GM23338 (cell line): ENCODE measurements at places on chromosomes 6 and 20.

DNA sequence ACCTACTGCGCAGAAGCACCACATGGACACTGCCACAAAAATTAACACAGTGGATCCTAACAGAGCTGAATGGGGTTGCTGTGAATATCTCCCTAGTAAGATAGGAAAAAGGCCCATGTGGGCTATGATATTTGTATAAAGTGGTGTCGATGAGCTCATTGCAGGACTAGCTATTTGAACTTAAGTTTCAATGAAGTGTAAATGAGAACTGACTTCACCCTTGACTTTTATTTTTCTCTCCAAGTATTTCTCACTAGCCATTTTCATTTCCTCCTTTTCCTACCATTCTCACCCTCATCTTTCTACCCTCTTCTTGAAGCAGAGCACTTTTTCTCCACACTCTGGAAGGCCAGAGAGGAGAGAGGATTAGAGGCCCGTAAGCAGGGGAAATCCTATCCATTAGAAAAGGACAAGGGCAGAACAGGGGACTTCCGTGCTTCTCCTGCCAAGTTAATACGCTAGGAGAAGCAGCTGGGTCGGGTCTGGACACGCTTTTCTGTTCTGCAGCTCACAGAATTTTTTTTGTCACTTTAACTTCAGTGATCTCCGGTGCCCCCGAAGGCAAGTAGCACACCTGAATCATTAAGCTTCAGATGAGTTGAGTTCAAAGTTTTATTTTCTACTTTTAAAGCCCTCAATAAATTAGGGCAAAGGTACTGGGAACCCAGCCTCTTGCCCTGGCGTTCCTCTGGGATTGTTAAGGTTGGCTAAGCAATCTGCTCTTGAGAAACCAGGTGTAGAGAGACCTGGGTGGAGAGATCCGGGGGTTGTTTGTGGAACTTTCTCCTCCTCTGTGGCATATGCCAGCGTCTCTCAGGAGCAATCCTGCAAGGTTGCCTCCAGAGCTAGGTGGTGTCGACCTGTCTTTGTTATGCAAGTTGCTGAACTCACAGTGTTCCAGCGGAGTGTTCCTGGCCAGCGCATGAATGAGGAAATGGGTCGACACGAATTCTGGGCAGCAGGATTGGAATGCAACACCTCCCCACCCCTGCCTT is 56.2 kb upstream of the ARID1B start:
- peak; percentile 88 for DNase-seq

- DNase-seq, result no peak
Measured at GRCh38 chr6:32129297-32130088, 595 bp downstream of the FKBPL start.

DNA sequence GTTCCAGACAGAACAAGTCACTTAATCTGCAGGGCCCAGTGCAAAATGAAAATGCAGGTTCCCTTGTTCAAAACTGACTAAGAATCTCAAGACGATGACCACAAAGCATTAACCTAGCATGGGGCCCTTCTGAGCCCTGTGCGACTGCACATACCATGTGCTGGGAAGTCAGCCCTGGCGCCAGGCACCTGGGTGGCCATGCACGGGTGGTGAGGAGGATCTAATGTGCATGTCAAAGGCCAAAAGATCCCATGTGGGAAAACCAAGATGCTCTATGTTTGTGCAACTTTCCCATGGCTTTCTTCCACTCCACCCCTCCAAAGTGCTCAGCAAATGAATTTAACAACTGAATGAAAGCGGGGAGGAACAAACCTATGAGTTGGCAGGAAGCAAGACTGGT is 33.5 kb upstream of the NXT1 start:
- no peak for DNase-seq

DNA sequence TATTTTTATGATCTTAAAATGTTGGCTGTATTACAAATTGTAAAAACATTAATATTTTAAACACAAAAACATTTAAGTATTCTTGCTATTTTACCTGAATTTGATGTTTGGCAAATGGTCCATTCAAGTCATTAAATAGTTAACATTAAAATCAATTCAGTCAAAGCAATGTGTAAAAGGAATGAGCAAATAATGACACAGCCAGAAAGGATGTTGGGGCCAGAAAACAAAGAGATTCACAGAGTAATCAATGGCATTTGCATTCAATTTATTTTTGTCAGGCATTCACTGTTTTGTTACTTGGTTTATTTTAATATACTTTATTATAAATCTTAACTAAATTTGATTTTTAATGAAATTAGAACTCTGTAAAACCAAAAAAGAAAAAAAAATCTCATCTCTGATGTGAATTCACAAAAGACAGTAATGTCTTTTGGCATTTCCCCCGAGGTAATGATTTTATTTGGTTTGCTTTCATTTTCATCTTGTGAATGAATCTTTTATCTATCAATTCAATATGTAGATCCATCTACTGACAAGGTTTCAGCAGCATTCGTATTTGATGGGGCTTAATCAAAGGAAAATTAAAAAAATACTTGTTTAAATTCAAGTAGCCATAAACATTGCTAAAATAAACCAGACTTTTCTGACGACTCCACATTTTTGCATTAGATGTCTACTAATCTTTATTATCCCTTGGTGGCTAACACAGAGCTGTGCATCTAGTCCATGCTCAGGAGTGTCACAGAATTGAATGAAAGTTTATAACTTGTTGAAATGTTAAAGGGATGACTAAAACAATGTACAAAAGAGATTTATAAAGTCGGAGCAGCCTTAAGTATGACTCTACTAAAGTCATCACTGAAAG is 866.7 kb upstream of the GJE1 start:
- peak; percentile 13 for DNase-seq

GRCh38 chr20:48703511-48704219 is 124.1 kb downstream of the PREX1 start:
- no peak for DNase-seq

- DNase-seq, result peak; percentile 97
Measured at GRCh38 chr6:159042003-159042825, 2.6 kb downstream of the TAGAP start.

- DNase-seq, result no peak
Measured at GRCh38 chr6:218153-219018, 73.9 kb upstream of the DUSP22 start.

DNA sequence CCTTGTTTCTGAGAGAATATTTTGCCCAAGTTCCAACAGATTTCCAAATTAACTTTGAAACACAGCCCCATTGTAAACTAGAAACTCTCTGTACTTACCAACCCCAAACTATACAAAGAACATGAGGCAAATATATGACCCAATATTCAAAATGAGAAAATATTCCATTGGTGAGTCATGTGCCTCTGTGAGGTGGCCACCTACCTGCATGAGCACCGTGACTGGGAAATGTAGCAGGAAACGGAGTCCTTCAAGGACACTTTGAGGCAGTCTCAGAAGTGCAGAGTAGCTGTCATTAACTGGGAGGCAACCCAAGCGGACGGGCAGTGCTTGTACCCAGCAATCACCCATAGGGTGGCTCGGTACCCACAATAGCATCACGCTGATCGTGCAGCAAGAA is 335.5 kb upstream of the NOX3 start:
- DNase-seq, result no peak

- DNase-seq, result no peak
Measured at GRCh38 chr6:130624046-130624445, 203.2 kb upstream of the SMLR1 start.

DNA sequence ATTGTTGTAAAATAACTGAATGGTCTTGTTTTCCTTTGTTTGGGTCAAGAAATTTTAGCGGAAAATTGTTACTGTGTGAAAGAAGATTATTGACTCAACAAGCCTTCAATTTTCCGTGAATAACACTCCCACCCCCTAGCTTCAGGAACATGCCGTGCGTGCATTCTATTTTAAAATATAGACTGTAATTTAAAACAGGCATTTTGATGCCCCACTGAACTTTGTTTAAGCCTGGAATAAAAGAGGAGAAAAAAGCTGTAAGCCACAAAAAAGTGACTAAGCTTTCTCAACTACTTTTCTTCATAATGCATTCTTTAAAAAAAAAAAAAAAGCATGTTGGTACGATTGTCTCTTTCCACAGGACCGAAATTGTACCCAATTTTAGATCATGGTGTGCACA is 166.0 kb downstream of the ARID1B start:
- no peak for DNase-seq

GRCh38 chr6:3509336-3509735 is 52.5 kb upstream of the SLC22A23 start:
- DNase-seq, result no peak

GRCh38 chr6:1379017-1379787 is 10.2 kb upstream of the FOXF2 start:
- DNase-seq, result no peak

DNA sequence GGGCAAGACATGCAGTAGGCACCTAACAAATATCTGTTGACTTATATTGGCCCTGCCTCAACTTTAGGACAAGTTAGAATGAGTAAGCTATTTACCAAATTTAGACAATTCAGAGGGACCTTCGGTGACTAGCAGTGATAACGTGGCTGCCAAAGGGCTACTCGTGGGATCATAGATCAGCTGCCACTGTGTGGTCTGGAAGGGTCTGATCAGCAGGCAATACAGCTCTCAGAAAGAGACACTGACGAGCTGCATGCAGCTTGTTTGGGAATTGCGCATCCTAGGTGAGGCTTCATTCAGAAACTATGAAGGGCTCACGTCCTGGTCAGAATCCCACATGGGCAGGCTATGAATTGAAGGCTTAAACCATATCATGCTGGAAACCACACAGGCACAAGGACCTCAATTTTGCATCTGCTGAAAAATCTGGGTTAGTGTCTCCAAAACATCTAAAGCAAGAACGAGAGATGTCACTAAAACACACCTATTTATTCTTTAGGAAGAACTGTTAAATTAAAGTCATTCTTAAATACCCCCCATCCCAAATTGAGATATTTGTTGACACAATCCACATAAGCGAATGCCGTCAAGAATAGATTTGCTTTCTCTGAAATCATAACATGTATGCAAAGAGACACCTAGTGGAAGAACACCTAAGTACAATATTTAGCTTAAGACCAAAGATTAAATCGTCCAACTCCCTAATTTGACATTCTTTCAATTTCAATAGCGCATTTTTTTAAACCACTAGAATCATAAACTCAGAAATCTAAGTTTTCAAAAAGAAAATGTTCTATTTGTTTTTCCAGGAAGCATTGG is 79.6 kb downstream of the IPCEF1 start:
- peak; percentile 33 for DNase-seq

DNA sequence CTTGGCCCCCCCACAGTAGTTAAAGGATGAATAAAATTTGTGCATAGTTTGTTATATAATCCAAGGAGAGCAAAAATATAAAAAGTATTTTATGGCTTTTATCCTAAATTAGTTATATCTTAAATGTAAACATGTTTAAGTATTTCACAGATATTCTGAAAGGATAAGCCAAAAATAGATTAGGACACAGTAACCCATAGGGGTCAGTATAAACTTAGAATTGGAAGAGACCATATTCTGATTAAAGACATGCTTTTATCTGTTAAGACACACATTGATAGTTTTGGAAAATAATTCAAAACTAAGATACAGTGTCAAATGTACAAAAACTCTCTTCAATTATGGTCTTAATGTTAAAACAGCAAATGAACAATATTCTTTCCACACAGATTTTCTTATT is 4.5 kb upstream of the SERINC1 start:
- peak; percentile 67 for DNase-seq

DNA sequence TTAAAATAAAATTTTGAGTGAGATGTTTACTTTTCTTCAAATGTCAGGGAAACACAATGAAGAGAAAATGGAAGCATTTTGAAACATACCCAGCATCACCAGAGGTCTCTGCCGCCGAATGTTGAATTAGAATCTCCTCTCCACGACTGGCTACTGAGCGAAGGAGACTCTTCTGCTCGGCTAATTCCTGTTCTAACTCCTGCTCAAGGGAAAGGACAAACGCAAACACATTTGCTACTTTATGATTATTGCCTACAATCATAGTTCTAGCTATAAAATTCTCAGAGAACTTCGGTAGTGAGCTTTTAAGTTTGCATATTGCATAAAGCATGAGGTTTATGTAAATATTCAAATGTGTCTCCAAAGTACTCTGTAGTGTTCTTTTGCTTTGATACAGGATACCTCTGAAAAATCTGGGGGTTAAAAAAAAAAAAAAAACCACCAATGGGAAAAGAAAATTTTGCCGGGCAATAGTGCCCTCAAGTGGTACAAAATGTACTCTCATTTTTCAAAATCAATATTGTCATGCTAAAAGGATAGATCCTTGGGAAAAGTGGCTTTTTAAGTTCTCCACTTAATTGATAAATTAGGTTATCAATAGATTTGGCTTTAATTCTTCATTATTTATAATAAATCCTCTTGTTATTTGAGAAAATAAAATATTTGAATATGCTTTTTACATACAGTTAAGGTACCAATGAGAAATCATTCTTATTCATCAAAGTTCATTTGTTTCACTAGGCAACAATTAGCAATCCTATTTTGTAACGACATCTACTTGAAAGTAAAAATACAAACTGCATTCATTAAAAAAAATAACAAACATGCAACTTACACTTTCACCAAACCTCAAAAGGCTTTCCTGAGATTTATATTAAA is 369.0 kb downstream of the SYNE1 start:
- DNase-seq, result peak; percentile 74

DNA sequence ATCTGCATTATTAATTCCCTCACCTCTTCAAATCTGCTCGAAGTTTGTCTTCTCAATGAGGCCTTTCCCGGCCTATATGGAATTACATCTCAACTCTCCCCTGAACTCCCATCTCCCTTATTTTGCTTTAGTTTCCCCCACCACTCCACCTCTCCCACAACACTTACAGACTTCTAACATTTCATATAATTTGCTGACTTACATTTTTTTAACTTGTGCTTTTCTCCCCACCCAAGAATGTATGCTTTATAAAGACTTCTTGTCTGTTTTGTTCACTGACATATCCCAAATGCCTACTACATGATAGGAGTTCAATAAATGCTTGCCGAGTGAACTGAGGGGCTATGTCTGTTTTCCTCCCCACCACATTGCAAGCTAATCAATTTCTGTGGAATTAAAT is 3.9 kb upstream of the MARCKS start:
- DNase-seq, result no peak

GRCh38 chr6:7846966-7847818 is 63.4 kb downstream of the TXNDC5 start:
- peak; percentile 27 for DNase-seq

- DNase-seq, result no peak
Measured at GRCh38 chr6:110095101-110095500, 84.4 kb downstream of the WASF1 start.

DNA sequence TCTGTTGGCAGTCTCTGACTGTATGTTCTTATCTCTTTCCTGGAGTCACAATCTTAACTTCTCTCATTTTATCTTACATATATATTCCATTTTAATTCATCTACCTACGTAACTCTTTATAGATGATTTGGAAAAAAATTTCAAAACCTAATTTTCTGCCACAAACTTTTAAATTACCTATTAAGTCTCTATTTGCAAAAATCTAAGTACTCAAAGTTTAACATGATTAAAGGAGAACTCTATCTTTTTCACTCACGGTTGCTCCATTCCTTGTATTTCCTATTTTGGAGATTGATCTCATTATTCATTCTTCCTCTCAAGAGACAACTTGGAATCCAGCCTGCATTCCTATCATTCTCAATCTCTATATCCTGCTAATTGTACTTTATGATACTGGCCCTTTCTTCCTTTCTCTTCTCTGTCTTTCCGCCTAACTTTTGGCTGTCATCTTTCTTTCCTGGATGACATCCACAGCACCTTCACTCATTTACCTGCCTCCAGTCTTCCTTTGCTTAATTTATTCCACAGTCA is 1071.1 kb upstream of the CITED2 start:
- DNase-seq, result peak; percentile 24
